ENCODE measurements at places on chromosomes 2 and 18. TPM values are rescaled to one million over a fixed set of nuclear protein-coding genes. Genes with fewer than 3 reads are reported as not detected.

The GULP1 gene
- total RNA-seq: 54.1 TPM

The NT5DC4 gene
- total RNA-seq: not detected

The CDH19 gene
- not detected for total RNA-seq

The ARL4C gene
- total RNA-seq: 48.5 TPM

The CTAGE1 gene
- not detected for total RNA-seq

The UGP2 gene
- 75.7 TPM for total RNA-seq

The APCDD1 gene
- 18.8 TPM for total RNA-seq

The GAL3ST2 gene
- 1.3 TPM for total RNA-seq

The LOXHD1 gene
- total RNA-seq: 0.31 TPM

The TEX44 gene
- total RNA-seq: not detected

The LINC00305 gene
- total RNA-seq: not detected

The MRPL30 gene
- 69.5 TPM for total RNA-seq

The ST8SIA3 gene
- total RNA-seq: 16.6 TPM

The NMUR1 gene
- not detected for total RNA-seq

The FOXI3 gene
- total RNA-seq: 0.63 TPM

The TMEM185B gene
- total RNA-seq: 20.0 TPM

The LIPG gene
- 25.7 TPM for total RNA-seq

The IL18R1 gene
- 0.63 TPM for total RNA-seq

The BARD1 gene
- 47.3 TPM for total RNA-seq

The IL1B gene
- total RNA-seq: 2.2 TPM

The STRADB gene
- total RNA-seq: 74.2 TPM

The RAX gene
- total RNA-seq: not detected

The FER1L5 gene
- 1.6 TPM for total RNA-seq

The SULT1C3 gene
- not detected for total RNA-seq

The SNORC gene
- total RNA-seq: 2.8 TPM

The ELOA2 gene
- total RNA-seq: not detected

The ZNF385B gene
- total RNA-seq: 18.2 TPM

The INPP5D gene
- total RNA-seq: 8.5 TPM

The COLEC11 gene
- 0.31 TPM for total RNA-seq

The OTOS gene
- total RNA-seq: not detected

The DYNC2LI1 gene
- 48.2 TPM for total RNA-seq

The C18orf54 gene
- 13.5 TPM for total RNA-seq

The DSG2 gene
- 2.2 TPM for total RNA-seq

The GPR35 gene
- 2.5 TPM for total RNA-seq

The GYPC gene
- 8.5 TPM for total RNA-seq

The KRTCAP3 gene
- total RNA-seq: not detected

The HSPD1 gene
- 208 TPM for total RNA-seq

The RBKS gene
- total RNA-seq: 2.5 TPM

The MOGAT1 gene
- total RNA-seq: not detected

The PDK1 gene
- total RNA-seq: 6.9 TPM

The RTKN gene
- total RNA-seq: 5.0 TPM

The SALL3 gene
- total RNA-seq: 17.2 TPM

The CRYGA gene
- not detected for total RNA-seq

The SERPINB13 gene
- total RNA-seq: not detected

The UPP2 gene
- 3.1 TPM for total RNA-seq

The SPC25 gene
- 5.9 TPM for total RNA-seq

The HOXD8 gene
- not detected for total RNA-seq

The IMPA2 gene
- 2.8 TPM for total RNA-seq

The MC4R gene
- total RNA-seq: 1.3 TPM

The NEURL3 gene
- not detected for total RNA-seq

The B3GNT7 gene
- total RNA-seq: 1.3 TPM

The FSHR gene
- total RNA-seq: not detected

The MCEE gene
- total RNA-seq: 16.9 TPM

The TWIST2 gene
- total RNA-seq: not detected

The FKBP1B gene
- total RNA-seq: 64.5 TPM

The CBLN2 gene
- 43.8 TPM for total RNA-seq
